Amygdala (tissue), 56 donors: ENCODE measurements at places on chromosomes 7 and 10.

DNA sequence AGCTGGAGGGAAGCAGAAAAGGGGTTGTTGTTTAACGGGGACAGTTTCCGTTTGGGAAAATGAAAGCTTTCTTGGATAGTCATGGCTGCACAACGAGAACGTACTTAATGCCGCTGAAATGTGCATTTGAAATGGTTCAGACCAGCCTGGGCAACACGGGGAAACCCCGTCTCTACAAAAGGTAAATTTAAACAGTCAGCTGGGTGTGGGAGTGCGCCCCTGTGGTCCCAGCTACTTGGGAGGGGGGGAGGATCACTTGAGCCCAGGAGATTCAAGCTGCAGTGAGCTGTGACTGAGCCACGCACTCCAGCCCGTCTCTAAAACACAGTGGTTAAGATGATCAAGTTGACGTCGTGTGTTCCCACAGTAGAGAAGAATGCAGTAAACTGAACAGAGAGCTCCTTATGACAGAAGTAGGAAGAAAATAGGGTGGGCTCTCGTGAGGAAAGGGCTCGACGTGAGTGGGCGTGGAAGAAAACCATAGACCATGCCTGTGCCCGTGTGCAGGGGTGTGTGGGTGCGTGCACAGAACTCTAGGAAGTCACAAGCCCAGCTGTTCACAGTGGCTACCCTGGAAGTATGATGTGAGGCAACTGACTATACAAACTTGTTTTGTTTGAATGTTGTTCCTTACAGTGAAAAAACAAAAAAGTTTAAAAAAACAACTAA, 4.1 kb upstream of the FUOM start:
- DNase-seq = no peak

- DNase-seq = no peak
These were observed 27.0 kb downstream of the SND1 start for GRCh38 chr7:127678947-127679346.

DNA sequence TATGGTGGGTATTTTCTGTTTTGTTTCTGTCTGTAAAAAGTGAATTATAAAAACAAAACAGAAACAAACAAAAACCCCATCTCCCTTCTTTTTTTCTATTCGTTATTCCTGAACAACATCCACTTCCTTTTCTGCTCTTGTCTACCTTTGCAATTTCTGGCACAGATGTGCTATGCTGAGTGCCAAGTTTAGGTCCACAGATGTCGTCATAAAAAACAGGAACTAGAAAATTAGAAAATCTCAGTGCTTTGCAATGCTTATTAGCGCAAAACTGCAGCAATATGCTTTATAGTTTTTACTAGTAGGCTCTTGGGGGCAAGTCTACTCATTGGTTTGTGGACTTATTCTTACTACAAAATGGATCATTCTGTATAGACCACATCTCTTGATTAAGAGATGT, 94.2 kb upstream of the PRKCQ start:
- no peak for DNase-seq

- DNase-seq = no peak
These were observed 69.4 kb downstream of the SH3PXD2A start for GRCh38 chr10:103786020-103786419.

DNA sequence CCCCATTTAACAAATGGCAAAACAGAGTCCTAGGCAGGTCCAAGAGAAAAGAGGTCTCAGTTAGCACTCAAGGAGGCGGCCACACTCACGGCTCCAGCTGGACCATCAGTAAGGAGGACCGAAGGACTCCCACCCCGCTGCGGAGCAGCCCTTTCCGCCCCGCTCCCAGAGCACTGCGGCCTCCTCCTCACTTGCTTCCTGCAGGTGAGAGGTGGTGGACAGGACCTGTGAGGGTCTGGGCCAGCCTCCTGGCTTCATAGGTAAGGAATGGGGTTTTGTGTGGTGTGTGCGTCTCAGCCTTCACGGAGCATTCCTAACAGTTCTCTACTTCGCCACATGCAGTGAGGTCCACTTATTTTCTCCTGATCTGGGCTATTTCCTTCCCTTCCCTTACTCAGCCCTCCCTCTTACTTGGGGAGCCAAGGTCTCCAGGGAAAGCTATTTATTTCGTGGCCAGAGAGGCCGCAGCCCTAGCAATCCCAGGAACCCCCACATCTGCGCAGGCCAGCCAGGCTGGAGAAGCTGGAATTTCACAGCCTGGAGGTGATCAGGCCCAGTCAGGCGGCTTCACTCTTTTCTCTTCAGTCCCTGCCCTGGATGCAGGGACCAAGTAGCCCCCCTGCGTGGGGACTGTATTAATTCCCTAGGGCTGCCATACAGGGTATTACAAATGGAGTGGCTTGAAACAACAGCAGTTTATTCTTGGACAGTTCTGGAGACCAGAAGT, 45.9 kb downstream of the ZNF783 start:
- no peak for DNase-seq

GRCh38 chr7:24821045-24821753, 63.9 kb upstream of the GSDME start:
- no peak for DNase-seq

DNA sequence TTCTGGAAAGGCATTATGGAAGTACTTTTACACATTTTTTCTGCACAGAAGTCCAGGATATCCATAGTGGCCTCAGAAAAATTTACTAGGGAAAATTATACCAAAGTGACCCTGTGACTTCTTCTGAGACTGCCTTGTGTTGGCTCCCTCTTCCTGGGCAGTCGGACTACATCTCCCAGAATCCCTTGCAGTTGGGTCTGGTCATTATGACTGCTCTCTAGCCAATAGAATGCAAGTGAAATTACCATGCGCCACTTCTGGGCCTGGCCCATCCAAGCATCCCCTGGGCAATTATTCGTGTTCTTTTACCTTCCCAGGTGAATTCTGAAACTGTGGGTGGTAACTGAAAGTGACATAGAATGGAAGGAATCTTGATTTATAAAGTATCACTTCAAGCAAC, 430.9 kb downstream of the ACTR3B start:
- DNase-seq = no peak

- no peak for DNase-seq
These were observed 50.6 kb upstream of the MTURN start for GRCh38 chr7:30084212-30084611.

GRCh38 chr7:15461576-15461975, 100.2 kb downstream of the AGMO start:
- DNase-seq = no peak

DNA sequence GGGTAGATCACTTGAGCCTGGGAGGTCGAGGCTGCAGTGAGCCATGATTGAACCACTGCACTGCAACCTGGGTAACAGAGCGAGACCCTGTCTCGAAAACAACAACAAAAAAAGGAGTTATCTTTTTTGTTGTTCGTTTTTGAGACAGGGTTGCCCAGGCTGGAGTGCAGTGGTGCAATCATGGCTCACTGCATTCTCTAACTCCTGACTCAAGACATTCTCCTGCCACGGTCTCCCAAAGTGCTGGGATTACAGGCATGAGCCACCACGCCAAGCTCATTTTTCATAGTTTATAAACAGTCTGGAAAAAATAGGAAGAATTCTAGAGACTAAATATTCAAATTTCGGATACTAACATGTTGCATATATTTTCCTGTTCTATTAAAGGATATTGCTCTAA, 29.4 kb downstream of the SFXN4 start:
- DNase-seq = no peak

- no peak for DNase-seq
These were observed 45.6 kb upstream of the SCIN start for GRCh38 chr7:12524794-12525386.

GRCh38 chr10:103428989-103429643, 23.1 kb downstream of the CALHM2 start:
- no peak for DNase-seq

DNA sequence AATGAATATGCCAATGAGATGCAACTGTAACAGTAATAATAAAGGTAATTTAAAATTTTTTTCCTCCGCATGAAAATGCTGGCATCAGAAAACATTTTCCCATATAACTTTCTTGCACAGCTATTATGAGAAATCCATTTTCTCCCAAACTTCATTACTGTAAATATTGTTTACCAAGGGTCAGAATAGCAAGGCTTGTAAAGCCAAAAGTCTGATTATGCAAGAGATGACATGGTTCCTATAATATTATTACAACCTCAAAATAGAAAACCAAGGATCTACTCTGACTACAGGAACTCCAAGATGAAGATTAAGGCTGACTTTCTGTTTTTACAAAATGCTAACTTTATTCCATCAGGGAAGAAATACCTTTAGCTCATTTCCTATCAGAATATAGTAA, 162.7 kb upstream of the CDK1 start:
- no peak for DNase-seq

- no peak for DNase-seq
These were observed 266.0 kb downstream of the USP6NL start for GRCh38 chr10:11345224-11346054.

DNA sequence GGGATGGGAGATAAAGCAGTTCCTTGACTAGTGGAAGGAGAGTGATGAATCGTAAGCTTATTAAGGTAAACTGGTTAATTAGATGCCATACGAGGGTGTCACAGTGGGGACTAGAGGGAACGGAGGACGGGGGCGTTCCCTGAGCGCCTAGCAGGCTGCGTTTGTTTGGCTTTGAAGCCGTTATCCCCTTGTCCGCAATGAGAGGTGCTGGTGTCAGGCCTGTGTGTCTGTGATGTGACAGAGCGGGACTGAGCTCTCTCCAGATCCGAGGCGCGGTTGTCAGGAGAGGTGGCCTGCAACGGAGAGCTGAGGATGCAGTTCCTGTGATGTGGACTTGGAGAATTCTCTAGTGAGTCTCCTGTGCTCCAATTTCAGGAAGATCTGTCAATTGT, 60.0 kb upstream of the PRPS1L1 start:
- DNase-seq = no peak

GRCh38 chr10:73553761-73554160, 37.4 kb downstream of the USP54 start:
- no peak for DNase-seq

DNA sequence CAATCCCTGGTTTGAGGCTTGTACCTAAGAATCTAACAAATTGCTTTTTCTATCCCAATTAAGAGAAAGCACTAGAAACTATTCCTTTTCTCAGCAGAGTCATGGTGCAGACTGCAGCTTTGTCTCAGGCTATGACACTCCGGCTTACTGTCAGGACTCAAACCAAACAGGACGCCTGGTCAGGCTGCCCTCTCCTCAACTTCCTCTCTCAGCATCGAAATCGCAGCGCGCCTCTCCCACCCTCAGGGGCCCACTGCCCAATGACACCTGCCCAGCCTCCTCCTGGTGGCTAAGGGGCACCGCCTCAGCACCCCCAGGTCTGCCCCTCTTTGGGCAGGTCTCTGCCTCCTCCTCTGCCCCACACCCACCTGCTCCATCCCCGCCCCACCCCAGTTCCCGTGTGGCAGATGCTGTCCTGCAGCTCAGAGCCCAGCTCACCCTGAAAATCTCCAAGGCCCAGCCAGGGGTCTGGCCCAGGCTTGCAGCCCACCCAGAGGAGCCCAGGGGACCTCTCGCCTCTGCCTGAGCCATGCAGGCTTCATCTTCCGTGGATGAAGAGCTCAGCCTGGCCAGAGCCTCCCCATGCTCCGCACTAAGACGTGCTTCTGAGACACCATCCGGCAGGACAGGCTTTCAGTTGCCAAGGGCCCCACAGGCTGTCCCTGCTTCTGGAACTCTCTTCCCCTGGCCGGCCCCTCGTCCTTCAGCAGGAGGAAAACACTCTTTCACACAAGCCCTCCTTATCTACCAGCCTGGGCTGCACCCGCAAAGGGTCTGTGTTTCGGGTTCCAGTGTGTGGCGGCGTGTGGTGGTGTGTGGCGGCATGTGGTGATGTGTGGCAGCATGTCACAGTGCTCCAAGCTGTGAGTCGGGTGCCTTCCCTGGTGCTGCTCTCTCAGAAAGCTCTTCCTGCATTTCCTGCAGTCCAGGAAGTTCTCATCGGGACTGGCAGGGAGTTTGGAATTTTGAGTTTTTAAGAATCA, 16.4 kb upstream of the PTPRN2 start:
- DNase-seq = no peak
